ENCODE measurements at places on chromosomes 5 and 9. TPM values are rescaled to one million over a fixed set of nuclear protein-coding genes. Genes with fewer than 3 reads are reported as not detected.

ARHGEF28 gene
- total RNA-seq = 11.6 TPM

SPARC gene
- 17.8 TPM for total RNA-seq

SH3GLB2 gene
- 46.6 TPM for total RNA-seq

LAMC3 gene
- 2.3 TPM for total RNA-seq

LEAP2 gene
- total RNA-seq = 0.65 TPM

IFNA2 gene
- not detected for total RNA-seq

OR1L8 gene
- not detected for total RNA-seq

MRNIP gene
- 19.6 TPM for total RNA-seq

KCNT1 gene
- total RNA-seq = 0.02 TPM

SPINK4 gene
- not detected for total RNA-seq

ELP1 gene
- 18.8 TPM for total RNA-seq

ANXA6 gene
- 51.2 TPM for total RNA-seq

YTHDC2 gene
- 6.4 TPM for total RNA-seq

SLC45A2 gene
- not detected for total RNA-seq

PKD2L2 gene
- not detected for total RNA-seq

UGT3A1 gene
- not detected for total RNA-seq

PCDHGA6 gene
- 0.22 TPM for total RNA-seq

HSPA4 gene
- total RNA-seq = 139 TPM

SLC1A3 gene
- 0.05 TPM for total RNA-seq

PCDHGA9 gene
- total RNA-seq = 0.03 TPM

HEMGN gene
- not detected for total RNA-seq

HMMR gene
- total RNA-seq = 24.9 TPM

ARSI gene
- total RNA-seq = 30.6 TPM
